ENCODE measurements at places on chromosomes 6 and 20.

- DNase-seq = no peak
These were observed 90.1 kb upstream of the SLC22A16 start for GRCh38 chr6:110566346-110567125.

GRCh38 chr6:116556065-116556464 is 2.5 kb downstream of the CALHM4 start:
- no peak for DNase-seq

- no peak for DNase-seq
These were observed 8.9 kb upstream of the SOX12 start for GRCh38 chr20:316316-317068.

DNA sequence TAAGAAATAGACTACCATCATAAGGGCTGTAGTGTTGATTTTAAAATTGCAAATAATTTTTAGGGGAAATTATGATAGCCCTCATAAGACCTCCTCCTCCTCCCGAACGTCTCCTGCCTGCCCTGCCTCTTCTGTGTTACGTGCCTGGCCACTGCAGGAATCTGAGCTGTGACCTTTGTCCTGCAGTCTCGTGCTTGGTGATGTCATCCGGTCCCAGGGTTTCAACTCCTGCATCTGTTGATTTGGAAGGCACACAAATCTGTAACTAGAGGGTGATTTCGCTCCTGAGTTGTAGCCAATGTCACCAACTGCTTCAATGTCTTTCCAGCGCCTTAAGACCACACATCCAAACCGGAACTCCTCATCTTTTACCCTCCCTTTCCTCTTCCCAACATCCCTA is 163.2 kb downstream of the AIG1 start:
- no peak for DNase-seq

- DNase-seq = no peak
These were observed 31.9 kb downstream of the CDKAL1 start for GRCh38 chr6:20566109-20566508.

- no peak for DNase-seq
These were observed 186.9 kb downstream of the UTRN start for GRCh38 chr6:144471986-144472385.

DNA sequence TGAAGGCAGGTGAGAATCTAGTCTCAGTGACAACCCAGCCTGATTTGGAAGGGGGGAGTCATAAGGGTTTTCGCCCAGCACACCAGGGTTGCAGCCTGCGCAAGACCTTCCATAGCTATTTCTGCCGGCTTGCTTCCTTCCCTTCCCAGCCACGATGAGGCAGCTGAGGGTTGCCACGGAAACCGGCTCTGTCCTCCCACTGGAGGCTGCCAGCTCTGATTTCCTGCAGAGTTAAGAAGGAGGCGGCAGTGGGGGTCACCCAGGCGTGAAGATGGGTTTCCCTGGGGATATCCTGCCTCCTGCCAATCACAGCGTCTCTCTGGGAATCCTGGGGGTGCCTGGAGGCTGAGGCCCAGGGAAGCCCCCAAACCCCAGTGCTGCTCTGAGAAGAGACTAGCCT is 23.1 kb upstream of the KCNB1 start:
- peak; percentile 8 for DNase-seq

DNA sequence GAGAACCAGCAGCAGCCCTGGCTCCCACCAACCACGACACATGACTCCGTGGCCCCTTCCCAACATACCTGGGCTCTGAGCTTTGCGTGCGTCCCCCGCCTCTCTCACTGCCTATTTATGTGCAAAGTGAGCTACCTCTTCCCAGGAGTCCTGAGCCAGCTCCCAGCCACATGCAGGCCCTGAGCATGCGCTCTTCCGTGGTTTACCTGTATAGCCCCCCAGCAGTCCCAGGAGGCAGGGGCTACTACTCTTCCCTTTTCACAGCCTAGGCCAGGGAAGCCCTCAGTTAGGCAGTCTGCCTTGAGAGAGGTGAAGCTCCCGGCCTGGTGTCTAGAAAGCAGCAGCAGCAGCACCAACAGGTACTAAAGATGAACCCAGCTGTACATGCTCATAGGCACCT is 114.8 kb upstream of the CDYL start:
- no peak for DNase-seq

DNA sequence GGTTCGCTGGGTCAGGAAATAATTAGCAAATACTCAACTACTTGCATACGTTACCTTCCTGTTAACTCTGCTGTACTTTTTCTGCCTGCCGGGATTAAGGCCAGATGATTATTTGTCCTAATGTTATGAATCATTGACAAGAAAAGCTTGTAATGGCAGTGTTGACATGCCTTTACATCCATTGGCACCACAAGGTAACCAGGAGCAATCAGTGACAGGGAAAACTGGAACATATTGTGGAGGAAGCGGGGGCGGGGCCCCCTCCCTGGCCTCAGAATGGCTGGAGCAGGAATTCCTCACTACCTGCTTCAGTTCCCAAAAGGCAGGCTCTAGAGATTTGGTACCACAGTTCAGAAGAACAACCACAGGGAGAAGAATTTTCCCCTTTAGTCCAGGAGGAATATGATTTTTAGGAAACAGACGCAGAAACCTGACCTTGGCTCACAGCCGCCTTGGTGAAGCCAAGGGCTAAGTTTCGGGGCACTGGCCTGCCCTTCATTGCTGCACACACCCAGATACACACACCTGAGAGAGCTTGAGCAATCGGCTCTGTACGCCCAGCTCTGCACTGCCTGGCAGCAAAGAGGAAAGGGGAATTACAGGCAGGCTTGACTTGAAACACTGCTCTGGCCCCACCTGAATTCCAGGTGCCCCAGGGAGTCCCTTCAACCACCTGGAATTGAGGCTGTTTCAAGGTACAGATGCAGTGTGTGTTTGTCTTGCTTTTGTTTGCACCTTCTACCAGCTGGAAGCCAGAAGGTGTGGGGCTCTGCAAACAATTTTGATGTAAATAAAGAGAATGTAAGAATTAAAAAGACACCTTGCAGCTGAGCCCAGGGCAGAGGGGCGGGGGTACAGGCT is 89.8 kb downstream of the MYB start:
- DNase-seq = no peak

GRCh38 chr6:38589367-38589720 is 50.4 kb downstream of the BTBD9 start:
- DNase-seq = no peak

GRCh38 chr6:72651174-72651573 is 29.3 kb downstream of the KCNQ5 start:
- no peak for DNase-seq

DNA sequence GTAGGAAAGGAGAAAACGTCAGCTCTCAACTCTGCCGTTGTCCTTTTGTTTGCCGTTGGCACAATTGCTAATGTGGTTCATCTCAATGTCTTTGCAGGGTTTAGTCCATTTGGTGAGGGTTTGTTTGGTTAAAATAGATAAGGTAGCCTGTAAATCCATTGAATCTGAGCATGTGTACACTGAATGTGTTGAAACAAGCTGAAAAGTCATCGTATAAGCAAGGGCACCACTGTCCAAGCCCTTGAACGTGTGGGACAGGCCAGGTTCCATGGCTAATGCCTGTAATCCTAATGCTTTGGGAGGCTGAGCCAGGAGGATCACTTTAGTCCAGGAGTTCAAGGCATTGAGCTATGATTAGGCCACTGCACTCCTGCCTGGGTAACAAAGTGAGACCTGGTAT is 224.7 kb upstream of the PLCB4 start:
- DNase-seq = no peak

- no peak for DNase-seq
These were observed 125.1 kb downstream of the MRPL14 start for GRCh38 chr6:44002067-44002592.

DNA sequence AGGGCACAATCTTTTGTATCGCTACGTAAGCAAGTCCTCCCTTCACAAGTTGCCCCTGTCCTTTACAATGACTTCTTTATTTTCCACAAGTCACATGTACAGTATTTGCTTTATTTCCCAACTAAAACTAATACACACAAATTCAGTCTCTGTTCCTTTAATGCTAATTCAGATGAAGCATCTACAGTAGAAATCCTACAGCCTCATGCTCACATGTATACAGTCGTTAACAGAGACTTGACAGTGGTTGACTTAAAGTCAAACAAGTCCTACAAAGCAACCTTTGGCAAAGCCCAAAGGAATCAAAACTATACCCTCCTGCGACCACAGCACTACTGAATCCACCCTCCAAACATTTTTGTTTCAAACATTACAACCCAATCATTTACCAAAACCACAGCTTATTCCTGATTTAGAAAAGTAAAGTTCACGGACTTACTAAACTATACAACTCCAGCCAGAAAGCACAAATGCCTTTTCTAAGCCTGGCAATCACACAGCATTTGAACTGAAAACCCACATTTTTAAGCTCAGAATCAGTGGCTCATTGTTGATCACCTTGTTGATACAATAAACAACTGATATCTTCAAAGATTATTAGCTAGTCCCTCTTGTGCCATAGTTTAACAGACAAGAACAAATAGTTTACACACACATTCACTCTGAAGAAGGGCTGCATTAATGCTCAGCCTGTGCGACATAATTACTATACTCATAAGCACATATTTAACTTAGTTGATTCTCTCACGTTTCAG is 70.9 kb upstream of the NHSL1 start:
- DNase-seq = no peak

- no peak for DNase-seq
These were observed 100.5 kb downstream of the LMBRD1 start for GRCh38 chr6:69696273-69696672.

DNA sequence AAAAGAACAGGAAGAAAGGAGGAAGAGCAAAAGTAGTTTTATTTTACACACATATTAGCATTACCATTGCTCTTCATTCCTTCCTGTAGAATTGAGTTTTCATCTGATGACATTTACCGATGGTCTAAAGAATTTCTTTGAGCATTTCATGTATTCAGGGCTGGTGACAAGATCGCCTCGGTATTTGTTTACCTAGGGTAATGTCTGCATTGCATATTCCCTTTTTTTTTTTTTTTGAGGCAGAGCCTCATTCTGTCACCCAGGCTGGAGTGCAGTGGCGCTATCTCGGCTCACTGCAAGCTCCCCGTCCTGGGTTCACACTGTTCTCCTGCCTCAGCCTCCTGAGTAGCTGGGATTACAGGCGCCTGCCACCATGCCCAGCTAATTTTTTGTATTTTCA is 19.3 kb downstream of the RAB22A start:
- no peak for DNase-seq

GRCh38 chr6:105066836-105067235 is 109.9 kb downstream of the LIN28B start:
- DNase-seq = no peak

GRCh38 chr6:79911992-79912391 is 35.4 kb downstream of the ELOVL4 start:
- DNase-seq = no peak

- peak; percentile 46 for DNase-seq
These were observed 9.1 kb downstream of the LBP start for GRCh38 chr20:38355161-38356012.

DNA sequence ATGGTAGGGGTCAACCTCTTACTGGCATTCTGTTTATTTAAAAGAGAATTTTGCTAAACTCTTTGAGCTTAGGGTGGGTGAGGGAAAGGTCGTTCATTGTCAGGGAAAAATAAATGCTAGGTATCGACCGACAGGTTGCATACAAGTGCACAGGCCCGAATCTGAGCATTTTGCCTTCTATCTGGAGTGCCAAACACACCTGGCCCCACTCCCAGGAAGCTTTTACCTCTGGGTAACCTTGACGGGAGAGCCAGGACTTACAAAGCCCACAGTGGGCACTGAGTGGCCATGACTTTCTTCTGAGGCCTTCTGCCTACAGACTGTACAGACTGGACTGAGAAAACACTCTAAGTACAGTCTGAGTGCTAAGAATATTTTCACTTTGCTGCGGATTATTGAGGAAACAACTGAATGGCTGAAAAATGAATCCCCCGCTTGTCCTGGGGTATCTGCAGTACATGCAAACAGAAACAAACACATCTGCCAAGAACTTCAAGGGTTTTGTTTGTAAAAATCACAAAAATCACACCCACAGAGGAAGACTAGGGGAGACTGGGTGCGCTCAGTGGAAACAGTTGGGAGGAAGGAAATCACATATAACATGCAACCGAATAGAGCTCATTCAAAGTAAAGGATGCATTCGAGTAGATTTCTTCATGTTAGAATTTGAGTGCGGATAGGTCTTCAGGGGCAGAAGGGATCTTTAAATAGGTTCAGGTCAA is 152.8 kb downstream of the NFATC2 start:
- no peak for DNase-seq

DNA sequence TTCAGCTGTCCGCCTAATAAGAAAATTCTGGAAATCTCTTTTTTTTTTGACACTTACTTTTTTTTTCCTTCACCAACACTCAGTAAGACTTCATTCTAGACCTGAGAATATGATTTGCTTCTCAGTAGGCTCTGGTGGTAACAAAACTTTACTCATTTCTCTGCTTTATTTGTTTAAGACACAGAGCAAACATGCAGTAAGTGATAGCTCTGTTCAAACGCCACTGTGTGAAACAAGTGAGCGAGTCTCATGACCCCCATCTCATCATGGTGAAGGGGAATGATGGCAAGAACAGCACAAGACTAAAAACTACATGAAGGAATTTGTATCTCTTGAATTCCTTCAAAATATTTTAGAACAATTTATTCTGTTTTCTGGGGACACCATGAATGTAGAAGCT is 541.6 kb upstream of the POU3F2 start:
- no peak for DNase-seq

DNA sequence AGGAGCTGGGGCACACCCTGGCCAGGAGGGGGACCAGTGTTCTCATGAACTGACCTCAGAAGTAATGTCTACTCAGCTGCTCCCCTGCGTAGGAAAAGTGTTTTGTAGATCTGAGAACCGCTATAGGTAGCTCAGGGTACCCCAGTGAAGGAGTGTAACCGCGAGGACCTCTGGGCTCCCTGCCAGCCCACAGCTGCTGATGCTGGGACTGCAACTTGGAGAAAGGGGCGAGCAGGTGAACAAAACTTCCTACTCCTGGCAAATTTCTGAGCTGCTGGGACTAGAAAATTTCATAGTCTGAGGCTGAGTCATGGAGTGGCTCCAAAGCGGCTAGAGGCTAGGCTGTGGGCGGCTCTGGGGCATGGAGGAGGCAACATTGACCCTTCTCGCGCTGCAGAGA is 51.9 kb downstream of the PYGB start:
- DNase-seq = no peak

DNA sequence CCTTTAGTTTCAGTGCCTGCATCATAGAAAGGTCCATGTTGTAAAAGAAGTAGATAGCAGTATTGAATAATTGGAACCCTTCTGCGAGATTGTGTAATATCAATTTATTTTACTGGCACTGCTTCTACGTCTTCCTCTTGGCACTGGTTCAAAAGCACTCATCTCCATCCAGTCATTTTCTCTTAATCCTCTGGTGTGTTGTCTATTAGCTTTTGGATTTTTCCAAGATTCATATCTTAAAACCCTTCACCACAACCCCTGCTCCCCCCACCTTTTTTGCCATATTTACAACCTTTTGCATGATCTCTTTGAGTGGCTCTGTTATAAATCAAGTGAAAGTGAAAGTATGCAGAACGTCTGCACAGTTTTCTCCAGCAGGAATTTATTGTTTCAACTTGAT is 76.6 kb upstream of the HSF2 start:
- no peak for DNase-seq

- DNase-seq = no peak
These were observed 38.6 kb upstream of the VSTM2L start for GRCh38 chr20:37864298-37864697.

DNA sequence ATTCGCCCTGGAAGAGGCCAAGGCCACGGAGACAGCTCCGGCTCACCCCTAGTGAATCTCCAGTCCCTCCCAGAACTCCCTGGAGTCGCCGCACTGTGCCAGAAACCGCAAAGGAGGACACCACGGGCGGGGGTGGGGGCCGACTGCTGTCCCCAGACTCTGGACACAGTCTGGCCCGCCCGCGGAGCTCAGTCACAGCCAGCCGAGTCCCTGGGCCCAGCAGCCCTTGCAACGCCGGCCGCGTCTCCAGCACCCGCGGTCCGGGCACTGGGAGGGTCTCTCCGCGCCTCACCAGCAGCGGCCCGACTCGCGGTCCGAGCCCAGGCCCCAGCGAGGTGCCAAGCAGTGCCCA is 518 bp downstream of the PEX6 start:
- DNase-seq = no peak
